SK-N-SH (cell line): ENCODE measurements at places on chromosomes 11 and 22. TPM values are rescaled to one million over a fixed set of nuclear protein-coding genes. Genes with fewer than 3 reads are reported as not detected.

Gene FAM83F
- not detected in 2 replicates for polyA plus RNA-seq

Gene TENM4
- 6.0 and 16.7 TPM in 2 replicates for polyA plus RNA-seq

Gene C11orf52
- not detected in 2 replicates for polyA plus RNA-seq

Gene RNF215
- 28.6 and 37.2 TPM in 2 replicates for polyA plus RNA-seq

Gene CYTH4
- 0.03 and 0.07 TPM in 2 replicates for polyA plus RNA-seq

DNA sequence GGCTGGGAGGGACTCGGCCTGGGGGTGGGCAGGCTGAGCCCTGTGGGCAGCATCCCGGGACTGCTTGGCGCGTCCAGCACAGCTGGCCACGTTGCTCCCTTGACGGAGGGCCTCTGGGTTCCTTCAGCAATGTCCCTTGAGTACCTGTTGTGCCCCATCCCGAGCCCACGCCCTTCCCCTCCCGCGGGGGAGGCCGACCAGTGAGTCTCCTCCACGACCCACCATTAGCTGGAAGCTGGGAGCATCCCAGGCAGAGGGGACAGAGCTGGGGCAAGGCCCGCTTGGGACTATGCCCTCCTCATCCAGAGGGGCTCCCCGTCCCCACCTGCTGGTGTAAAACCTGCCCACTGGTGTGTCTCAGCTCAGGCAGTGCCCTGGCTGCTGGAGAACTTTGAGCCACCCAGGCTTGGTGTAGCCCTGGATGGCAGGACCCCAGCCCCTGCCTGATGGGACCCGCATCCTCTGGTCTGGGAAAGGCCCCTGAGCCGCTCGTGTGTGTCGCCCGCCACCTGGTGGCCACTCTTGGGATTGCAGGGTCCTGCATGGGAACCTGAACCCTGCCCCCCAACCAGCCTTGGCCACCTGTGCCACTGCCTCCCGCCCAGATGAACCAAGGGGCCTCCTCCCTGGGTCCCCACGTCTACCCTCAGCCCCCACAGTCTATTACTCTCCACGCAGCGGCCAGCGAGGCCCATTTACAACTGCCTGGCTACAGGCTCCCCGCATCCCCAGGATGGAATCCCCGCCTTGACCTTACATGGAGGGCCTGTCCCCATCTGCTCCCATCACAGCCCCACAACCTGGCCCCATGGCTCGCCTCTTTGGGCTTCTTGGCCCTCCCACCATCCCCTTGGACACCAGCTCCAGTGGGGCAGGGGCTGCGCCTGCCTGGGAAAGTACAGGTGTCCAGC, 16.6 kb upstream of the ARHGAP8 start:
- DNase-seq, result peak; percentile 94

DNA sequence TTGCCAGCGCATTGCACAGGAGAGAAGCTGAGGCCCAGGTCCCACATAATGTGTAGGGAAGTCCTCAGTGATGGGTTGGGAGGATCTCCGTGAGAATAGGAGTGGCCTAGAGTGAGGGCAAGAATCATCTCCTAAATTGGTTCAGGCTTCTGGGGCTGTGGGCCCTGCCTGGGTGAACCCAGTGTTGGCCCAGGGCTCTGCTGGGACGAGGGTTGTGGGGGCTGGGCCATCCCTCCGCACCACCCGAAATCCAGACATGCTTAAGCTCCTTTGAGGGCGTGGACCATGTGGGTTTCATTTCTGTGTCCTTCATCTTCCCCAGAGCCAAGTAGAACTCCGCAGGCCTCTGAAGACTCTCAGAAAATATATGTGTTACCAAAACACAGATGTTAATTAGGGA, 3.7 kb downstream of the MICALL1 start:
- DNase-seq, result no peak

DNA sequence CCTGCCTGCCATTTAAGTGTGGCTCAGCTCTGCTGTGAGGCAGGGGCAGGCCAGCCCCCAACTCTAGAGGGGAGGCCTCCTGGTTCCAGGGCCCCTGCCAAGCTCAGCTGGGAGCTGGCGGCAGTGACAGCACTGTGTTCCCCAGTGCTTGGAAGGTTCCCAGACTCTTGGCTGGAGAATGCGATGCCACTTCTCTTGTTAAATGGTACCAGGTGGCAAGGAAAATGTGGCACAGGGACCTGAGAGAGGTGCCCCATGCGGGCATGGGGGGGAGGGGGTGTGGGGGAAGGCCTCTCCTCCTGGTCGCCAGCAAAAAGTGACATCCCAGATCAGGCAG, 8.4 kb upstream of the TNFRSF13C start:
- no peak for DNase-seq

DNA sequence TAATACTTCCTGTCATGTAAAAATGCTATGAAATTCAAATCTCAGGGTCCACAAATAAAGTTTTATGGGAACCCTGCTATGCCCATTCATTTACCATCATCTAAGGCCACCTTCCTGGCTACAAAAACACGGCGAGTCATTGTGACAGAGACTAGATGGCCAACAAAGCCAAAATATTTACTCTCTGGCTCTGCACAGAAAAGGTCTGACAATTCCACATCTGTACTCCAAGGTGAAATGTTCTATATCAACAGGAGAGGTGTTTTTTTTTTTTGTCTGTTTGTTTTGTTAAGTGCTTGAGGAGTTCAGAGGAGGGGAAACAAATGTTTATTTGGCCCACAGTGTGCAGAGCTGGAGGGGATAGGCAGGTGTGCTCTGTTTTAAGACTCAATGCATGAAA, 18.6 kb upstream of the TMA7B start:
- DNase-seq, result no peak

GRCh38 chr22:46414704-46415103, 79.2 kb downstream of the TRMU start:
- DNase-seq, result no peak

- no peak for DNase-seq
Measured at GRCh38 chr11:72433455-72434036, 785 bp downstream of the CLPB start.

DNA sequence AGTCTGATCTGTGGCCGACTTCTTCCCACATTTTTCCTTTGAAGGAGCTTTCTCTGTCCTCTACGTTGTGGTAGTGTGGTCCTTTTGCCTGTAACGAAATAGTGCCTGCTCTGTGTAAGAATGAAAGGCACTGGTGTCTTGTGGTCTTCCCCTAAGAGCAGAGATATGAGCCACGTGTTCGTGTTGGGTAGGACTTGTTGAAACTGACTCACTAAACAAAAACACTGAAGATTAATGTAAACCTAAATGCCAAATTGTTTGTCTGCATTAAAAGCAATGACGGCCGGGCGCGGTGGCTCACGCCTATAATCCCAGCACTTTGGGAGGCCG, 10.1 kb upstream of the RPS3 start:
- no peak for DNase-seq

DNA sequence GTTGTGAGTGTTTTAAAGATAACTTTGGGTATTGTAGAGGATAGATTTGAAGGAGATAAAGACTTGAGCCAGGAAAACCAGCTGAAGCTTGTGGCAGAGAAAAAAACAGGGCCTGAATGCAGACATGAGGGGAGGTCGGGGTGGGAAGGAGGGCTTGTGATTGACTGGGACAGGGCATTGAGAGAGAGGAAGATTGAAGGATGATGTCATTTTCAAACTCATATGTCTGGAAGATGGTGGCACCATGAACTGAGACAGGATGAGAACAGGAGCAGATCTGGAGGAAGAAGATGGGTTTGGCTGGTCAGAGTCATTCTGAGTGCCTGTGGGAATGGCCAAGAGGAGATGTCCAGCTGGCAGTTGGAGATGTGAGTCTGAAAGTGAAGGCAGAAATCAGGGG, 14.7 kb downstream of the CSNK2A3 start:
- DNase-seq, result no peak

DNA sequence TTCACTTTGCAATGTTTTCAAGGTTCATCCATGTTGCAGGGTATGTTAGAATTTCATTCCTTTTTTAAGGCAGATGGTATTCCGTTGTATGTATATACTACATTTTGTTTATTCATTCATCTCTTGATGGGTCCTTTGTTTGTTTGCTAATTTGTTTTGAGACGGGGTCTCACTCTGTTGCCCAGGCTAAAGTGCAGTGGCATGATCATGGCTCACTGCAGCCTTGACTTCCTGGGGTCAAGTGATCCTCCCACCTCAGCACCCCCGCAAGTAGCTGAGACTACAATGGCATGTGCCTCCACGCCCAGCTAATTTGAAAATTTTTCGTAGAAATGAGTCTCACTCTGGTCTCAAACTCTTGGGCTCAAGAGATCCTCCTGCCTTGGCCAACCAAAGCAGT, 6.2 kb downstream of the UVRAG start:
- no peak for DNase-seq

DNA sequence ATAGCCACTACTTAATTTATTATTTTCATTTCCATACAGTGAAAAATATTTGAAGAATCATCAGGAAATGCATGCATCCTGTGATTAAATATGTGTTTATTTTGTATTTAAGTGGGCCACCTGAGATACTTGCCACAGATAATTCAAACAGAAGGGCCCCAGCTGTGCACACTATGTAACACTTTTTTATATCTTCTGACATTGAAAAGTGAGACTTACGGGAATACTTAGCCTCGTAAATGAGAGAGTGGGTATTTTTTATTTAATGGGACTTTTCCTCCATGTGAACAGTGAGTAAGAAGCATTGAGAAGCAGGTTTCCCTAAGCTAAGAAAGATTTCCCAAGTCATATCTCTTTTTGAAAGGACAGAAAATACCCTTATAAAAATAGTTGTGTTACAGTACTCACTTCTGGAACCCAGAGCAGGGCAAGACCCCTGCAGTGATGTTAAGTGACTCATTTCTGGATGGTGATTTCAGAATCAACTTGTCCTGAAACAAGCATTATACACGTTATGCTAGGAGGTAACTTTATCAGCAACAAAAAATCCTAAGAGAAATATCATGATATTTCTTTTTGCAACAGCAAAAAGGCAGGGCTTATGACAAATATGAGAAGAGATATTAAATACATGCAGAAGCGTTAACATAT, 478.1 kb upstream of the CHORDC1 start:
- no peak for DNase-seq

GRCh38 chr11:78564490-78565467, 9.9 kb downstream of the NARS2 start:
- DNase-seq, result peak; percentile 36

DNA sequence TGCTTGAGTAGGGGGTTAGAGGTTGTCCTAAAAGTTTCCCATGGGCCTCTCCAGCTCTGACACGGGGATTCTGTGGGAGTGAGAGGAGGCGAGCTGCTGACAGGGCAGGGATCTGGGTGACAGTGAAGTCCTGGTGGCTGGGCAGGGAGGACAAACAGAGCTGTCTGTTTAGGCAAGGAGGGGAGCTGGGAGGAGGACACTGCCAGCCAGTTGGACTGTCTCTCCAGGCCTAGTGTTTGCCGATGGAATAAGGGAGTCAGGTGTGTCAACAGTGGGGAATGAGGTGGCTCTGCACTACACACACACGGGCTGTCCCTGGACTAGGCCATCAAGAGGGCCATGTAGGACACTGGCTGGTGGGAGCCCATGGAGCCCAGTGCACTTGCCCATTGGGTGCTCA, 20.6 kb upstream of the SYT7 start:
- no peak for DNase-seq

GRCh38 chr11:102422817-102423712, 29.5 kb downstream of the TMEM123 start:
- no peak for DNase-seq

- no peak for DNase-seq
Measured at GRCh38 chr11:119634301-119634700, 94.7 kb downstream of the NECTIN1 start.

DNA sequence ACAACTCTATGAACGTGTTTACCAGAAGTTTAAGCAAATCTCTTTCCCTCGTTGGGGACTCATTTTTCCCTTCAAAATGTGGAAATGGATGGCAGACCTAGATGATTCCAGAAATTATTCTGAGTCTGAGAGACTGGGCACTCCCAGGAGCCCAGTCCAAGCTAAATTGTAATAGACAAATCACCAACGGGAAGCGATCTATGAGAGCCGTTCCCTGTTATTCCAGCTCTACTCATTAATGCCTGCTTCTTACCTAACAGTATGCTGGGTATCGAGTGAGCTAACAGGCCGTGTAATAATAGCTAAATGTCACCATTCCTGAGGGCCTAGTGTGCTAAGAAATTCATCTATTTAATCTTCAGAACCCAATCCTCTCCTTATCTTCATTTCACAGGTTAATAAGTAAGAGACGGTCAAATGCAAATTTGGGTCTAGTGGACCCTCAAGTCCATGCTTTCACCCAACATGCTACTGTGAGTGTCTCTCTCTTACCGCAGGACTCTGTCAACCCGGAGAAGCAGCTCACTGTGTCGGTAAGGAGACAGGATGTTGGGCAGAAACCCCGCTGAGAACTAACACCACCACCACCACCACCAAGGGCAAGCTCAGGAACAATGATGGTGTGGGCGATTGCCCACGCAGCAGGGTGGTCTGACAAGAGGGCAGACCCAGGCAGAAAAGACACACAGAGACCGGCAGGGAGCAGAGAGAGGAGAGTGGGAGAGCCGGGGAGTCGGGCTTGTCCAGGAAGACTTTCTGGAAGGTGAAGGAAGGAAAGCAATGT, 57.1 kb upstream of the TIMP3 start:
- DNase-seq, result no peak

DNA sequence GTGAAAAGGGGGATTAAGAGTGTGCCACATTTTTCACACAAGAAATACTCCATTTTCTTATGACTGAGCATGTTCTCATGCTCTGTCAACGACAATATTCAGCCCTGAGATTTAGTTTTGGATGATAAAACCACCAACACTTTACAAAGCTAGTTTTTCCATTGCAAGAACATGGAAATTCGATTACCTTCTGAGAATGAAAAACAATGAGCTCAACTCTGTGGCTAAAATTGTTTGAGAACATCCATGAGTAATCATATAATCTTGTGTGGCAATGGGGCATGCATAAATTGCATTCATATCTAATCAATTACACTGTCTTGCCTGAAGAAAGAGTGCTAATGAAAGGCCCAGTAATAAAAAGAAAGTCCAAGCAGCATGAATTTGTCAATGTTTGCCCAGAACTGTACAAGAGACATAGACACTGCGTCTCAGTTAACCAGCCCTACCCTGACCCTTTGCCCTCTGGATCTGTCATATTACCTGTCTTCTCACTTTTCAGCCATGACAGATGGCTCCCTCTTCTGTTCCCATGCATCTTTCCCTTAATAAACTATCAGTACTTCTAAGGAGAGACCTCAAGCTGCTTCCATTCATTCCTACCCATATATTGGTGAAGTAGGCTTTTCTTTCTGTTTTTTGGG, 253.4 kb downstream of the FAM76B start:
- DNase-seq, result no peak

- no peak for DNase-seq
Measured at GRCh38 chr11:10886652-10887250, 28.9 kb upstream of the ZBED5 start.

- DNase-seq, result no peak
Measured at GRCh38 chr11:119263352-119263940, 53.5 kb downstream of the MCAM start.

DNA sequence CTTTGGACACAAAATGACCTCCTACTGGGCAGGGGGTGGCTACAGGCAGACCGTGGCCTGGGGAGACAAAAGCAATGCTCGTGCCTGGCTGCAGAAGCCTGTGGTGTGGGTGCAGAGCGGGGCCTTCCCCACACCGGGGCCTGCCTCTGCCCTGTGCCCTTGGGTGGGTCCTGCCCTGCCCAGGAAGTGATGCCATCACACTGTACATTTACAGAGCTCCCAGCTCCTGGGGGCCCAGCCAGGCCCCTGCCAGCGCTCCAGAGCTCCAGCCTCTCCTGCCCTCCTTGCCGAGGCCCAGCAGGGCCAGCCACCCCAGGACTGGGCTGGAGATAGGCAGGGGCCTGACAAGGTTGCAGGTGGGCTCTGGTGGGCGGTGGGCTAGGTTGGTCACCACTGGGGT, 40.1 kb downstream of the MUC5B start:
- no peak for DNase-seq

GRCh38 chr22:28838971-28839370, 38.6 kb upstream of the XBP1 start:
- no peak for DNase-seq
